ENCODE measurements at places on chromosomes 5 and 9. TPM values are rescaled to one million over a fixed set of nuclear protein-coding genes. Genes with fewer than 3 reads are reported as not detected.
A peak's percentile ranks its signal among the peaks of the same experiment; 100 is the strongest.

Gene PCDHA6
- not detected for total RNA-seq

Gene DMRT3
- not detected for total RNA-seq

Gene GGTA1
- 13.4 TPM for total RNA-seq

Gene ABCA1
- total RNA-seq = 9.2 TPM

Gene DBH
- total RNA-seq = not detected

Gene AOPEP
- total RNA-seq = 24.6 TPM

Gene CBY3
- not detected for total RNA-seq

Gene SLIT3
- total RNA-seq = under 0.01 TPM

Gene NRARP
- 36.6 TPM for total RNA-seq

Gene PCDHGA12
- total RNA-seq = 3.5 TPM

Gene ADAMTS13
- total RNA-seq = 1.0 TPM

Gene SV2C
- under 0.01 TPM for total RNA-seq

Gene GCNT4
- 0.13 TPM for total RNA-seq

GRCh38 chr9:92769286-92769685 is 4.7 kb upstream of the BICD2 start:
- DNase-seq = no peak

DNA sequence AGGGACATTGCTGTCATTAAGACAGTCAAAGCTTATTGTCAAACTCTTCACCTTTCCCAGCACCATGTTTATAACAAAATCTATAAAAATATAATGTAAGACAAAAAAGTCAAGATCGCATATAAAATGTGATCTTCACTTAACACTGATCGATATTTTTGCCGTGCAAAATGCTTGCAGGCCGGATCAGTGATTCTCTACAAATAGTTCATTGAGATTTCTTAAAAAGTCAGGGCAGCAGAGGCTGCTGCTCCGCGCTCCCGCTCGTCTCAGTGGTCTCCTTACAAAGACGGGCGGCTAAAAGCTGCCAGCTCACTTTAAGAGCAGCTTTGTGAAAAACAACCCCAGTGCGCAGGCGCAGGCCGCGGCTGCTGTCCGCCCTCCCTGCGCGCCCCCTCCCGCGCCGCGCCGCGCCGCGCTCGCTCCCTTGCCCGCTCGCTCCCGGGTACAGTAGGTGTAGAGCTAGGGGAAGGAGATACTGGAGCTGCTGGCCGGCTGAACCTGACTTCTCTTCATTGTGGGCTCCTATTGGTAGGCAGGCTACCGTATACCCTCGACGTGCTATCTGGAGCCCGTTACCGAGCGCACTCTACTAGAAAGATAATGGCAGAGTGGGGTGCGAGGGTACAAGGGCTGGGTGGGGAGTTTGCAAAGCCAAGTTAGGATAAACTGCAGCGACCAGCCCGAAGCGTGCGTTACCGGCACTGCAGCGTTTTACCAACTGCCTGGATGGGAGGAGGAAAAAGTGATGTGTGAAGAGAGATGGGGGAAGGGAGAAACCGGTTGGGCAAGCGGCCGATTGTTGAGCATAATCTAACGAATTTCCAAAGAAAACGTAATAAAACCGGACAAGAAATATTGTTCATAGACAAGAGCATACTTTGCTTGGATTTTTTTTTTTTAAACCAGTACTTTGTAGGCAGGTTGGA is at the start of gene ARRDC3:
Gene ARRDC3, minus strand, starts transcription at position 291 of the 929 bp plus-strand sequence. Its CDS starts 225 bp downstream, at position 66.
- peak; percentile 88 for DNase-seq

DNA sequence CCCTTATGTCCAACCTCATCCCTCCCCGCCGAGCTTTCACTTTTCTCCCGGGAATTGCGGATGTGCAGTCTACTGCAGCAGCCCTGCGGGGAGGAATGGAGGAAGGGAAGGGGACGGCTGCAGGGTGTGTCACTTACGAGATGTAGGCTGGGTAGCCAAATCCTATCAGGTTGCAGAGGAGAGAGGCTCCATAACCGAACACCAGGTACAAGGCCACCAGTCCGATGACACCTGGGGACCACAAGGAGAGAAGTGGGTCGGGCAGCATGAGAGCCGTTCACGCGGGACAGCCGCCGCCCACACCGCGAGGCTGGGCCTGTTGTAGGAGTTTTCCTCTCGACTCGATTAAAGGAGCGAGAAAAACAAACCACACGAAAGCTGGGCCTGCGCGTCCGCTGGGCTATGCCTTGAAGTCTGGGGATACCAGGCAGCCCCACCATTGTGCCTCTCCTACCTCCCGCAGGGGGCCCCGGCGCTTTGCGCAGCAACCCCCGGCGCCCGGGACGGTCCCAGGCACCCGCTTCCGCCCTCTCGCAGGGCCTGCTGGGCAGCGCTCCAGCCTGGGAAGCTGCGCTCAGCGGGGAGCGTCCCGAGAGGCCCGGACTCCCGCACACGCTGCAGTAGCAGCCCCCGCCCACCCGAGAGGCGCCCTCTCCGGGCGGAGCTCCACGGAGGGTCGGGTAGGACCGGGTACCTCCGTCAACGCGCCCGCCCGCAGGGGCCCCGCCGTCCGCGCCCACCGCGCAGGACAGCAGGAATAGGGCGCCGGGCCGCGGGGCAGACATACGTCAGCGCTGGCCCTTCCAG is 798 bp downstream of the REEP5 start:
- peak; percentile 34 for DNase-seq

- no peak for DNase-seq
Measured at GRCh38 chr9:31702957-31703356, 681.5 kb upstream of the ACO1 start.

DNA sequence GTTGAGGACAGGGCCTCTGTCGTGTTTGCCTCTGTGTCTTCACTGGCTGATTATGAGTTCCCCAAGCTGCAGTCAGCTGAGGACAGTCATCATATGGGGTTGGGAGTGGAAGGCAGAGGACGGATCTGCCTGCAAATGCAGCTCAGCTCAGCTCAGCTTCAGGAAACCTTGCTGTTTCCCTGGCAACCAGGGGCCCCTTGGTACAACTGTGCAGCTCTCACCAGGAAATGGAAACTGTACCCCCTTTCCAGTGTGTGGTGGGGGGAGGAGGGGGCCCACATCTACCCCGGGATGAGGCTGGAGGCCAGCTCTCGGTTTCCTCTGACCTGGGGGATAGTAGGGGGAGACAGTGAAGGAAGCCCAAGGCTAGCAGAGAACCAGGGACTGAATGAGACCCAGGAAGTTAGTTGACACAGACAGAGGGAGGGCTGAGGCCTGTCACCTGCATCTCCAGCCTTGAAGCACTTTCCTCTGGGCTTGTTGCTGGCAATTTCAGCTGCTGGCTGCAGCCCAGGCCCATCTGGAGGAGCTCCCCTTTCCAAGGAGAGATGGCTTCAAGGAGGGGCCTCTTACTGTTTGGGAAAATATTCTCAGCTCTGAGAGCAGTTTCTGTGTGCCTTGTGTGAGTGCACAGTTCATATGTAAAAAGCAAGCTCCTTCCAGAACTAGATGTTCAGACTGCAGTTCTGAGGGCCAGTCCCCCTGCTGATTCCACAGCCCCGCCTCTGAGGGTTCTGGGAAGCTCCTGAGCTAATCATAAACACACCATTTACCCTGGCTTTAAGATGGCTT is 6.9 kb downstream of the ANXA6 start:
- peak; percentile 23 for DNase-seq

- DNase-seq = peak; percentile 50
Measured at GRCh38 chr9:118609355-118610044, 759.7 kb downstream of the BRINP1 start.

DNA sequence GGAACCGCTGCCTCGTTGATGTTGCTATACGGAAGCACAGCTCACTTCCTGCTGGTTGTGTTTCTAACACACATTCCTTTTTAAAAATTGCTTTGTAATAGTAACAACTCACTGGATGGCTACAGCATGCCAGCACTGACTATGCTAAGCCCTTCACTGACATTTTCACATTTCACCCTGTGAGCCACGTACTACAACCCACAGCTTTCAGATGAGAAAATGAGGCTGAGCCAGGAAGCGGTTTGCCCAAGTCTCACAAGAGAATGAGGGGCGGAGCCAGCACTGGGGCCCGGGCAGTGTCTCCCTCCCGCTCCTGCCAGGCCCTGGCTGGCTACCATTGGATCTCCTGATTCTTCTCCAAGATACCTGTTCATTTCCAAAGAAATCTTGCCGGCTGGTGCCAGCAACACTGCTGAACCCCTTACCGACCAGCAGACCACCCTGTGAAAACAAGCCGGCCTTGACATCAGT is 38.3 kb downstream of the FAM78A start:
- peak; percentile 93 for DNase-seq

- DNase-seq = no peak
Measured at GRCh38 chr5:5902678-5903646, 475.4 kb downstream of the MED10 start.

DNA sequence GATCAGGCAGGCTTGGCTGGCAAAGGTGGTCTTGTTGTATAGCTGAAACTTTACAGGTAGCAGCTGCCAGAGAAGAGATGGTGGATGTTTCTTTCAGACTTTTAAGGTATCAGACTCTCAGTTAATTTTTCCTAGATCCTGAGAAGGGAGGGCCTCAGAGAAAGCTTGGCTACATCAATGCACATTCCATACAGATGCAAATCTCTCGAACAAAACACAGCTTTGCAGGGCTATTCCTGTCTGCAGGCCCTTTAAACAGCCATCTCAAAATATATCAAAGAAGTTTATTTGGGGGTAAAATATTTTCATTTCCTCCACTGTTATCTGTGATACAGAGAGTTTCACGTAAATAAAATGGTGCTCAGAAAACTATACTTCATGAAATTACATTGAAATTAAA is 1584.4 kb downstream of the EFNA5 start:
- DNase-seq = no peak

GRCh38 chr9:127874301-127875221 is 2.9 kb downstream of the AK1 start:
- DNase-seq = no peak

- no peak for DNase-seq
Measured at GRCh38 chr5:58898538-58898937, 315.7 kb downstream of the RAB3C start.

DNA sequence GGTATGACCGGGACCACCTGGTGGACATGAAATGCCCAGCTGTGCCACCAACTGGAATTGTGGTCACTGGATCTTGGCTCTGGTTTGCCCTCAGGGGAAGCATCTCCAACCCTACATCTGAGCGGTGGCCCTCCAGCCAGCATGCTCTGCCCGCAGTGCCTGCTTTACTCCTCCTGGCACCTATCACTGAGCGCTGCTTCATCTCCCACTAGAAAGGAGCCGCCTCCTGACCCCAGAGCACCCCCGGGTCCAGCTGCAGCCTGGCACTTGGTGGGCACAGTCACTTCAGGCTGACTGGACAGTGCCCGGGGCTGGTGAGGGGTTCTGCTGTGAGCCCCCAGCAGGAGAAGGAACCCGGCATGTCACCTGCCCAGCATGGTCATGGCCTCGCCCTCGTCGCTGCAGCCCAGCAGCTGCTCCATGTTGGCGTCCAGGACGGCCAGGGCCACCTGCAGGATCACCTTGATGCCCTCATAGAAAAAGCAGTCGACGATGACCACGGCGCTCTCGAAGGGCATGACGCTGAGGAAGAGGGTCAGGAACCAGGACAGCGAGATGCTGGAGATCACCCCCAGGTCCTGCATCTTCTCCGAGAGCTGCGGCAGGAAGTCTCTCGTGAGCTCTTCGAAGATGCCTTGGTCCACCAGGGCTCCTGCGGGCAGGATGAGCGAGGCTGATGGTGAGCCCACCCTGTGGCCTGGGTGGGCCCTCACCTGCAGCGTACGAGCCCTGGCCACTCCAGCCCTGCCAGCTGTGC is 16.1 kb upstream of the MRNIP start:
- no peak for DNase-seq

- no peak for DNase-seq
Measured at GRCh38 chr9:94806307-94806893, 79.9 kb downstream of the AOPEP start.

GRCh38 chr5:169580964-169581363 is 2.6 kb upstream of the SPDL1 start:
- no peak for DNase-seq

DNA sequence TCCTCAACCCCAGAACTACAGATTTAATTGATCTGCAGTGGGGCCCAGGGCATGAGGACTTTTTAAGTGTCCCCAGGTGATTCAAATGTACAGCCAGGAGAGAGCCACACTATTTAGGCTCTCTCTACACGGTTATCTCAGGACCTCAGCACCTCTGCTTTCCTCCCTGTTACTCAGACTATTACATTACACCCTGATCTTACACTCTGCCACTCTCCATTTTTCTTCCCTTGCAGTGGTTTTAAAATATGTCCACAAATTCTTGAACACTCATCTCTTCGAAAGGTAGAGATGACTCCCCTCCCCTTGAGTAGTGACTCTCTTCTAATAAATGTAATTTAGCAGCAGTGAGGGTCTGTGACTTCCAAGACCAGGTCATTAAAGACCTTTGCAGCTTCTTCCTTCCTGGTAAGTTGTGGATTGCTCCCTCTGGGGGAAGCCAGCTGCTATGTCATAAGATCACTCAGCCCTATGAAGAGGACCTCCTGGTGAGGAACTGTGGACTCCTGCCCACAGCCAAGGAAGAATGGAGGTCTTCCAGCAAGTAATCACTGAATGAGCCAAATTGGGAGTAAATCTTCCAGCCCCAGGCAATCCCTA is 87.5 kb upstream of the SSBP2 start:
- DNase-seq = peak; percentile 41

DNA sequence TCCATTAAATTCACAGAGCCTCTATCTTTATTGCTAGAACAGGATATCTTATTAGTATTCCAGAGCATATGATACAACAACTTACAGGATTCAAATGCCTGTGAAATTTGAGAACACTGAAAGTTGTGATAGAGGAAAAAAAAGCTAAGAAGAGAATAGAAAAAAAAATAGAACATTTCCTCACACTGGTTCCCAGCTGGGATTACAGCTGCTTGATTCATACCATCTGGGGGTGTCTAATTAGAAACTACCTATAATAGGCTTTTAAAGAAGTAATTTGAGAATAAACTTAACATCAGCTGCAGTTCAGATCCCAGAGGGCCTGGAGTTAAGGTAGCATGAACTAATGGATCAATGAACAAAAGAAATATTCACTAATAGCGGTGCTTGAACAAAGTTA is 922.0 kb downstream of the CDH12 start:
- no peak for DNase-seq

All from dermis microvascular lymphatic vessel endothelial cell (primary cell).